ENCODE measurements at places on chromosomes 6 and 20. TPM values are rescaled to one million over a fixed set of nuclear protein-coding genes. Genes with fewer than 3 reads are reported as not detected.

Gene ABRACL
- total RNA-seq = 22.2 TPM

DNA sequence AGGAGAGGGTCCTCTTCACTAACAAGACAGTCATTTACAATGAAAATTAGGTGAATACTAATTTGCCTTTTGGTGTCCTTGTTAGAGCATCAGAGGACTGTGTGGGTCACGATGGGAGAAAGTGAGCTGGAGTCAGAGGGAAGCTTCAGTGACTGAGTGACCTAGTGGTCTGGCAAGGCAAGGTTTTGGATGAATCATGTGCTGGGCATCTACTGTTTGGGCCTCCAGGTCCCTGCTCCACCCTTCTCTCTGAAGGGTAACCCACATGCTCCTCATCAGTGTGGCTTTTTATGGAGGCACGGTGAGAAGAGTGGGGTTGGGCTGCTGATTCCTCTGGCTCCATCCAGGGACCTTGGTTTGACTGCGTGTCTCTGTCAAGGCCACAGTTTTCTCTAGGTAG is 60.5 kb upstream of the EXOC2 start:
- DNase-seq = no peak

- DNase-seq = no peak
Measured at GRCh38 chr6:220721-221475, 71.4 kb upstream of the DUSP22 start.

GRCh38 chr6:35662999-35663398 is 25.7 kb downstream of the FKBP5 start:
- DNase-seq = no peak

Gene ITCH
- 63.9 TPM for total RNA-seq

DNA sequence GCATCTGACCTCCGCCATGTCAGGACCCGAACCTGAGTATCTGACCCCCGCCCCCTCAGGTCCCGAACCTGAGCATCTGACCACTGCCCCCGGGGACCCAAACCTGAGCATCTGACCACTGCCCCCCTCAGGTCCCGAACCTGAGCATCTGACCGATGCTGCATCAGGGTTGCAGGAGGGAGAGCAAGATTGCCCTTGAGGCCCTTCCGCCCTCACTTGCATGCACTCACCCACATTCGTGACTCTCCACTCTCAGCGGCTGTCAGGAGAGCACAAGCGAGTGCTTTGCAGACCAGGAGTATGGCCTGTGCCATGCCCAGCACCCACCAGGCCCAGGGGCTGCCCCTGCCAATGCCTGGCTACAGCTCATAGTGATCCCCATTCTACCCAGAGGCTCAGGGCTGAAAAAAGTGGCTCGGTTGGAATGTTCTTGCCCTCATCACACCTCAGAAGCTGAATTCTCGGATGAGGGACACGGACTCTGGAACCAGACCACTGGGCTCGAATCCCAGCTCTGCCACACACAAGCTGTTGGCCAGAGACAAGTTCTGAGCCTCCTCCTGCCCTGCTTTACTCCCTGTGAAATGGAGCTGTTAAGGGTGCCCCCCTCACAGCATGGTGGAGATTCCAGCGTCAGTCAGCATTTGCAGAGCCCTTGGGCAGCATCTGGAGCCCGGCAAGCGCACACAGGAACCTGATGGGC is 82.1 kb downstream of the DLL1 start:
- DNase-seq = no peak

- no peak for DNase-seq
Measured at GRCh38 chr6:166671434-166672081, 44.5 kb upstream of the RPS6KA2 start.

Gene GATA5
- total RNA-seq = 53.2 TPM

Gene MCM9
- total RNA-seq = 20.4 TPM

GRCh38 chr6:156870924-156871539 is 93.9 kb downstream of the ARID1B start:
- no peak for DNase-seq

DNA sequence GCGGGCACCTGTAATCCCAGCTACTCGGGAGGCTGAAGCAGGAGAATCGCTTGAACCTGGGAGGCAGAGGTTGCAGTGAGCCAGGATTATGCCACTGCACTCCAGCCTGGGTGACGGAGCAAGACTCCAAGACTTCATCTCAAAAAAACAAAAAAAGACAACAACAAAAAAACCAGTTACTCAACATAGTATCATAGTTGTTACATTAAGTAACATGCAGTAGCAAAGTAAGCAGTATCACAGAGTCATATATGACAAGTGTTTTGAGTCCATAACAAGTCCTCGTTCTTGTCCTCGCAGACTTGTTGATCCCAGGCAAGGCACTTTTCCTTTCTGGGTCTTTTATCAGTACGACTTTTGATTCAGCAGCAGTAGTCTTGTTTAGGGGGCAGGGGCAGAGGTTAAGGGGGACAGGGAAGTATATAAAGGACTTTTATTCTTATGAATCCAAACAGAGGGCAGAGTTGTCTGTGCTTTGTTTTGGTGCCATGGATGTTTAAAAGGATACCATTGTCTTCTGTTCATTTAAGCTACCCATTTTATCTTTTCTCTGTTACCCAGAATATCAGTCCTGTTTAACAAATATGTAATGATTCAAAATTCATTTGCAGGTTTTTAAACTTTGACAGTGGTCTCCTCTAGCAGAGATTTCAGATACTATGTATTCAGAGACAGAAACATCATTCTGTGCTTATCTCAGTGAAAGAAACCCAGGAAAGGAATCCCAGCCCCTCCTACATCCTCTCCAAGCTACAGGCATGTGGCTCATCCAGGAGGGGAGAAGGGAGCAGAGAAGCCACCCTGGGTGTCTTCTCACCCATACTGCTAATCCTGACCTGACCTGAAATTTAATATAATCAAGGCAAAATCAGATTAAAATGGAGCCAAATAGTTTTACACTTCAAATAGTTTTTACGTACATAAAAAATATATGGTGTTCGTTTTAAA is 137.9 kb upstream of the EDN1 start:
- DNase-seq = no peak

Gene FOXF2
- 12.7 TPM for total RNA-seq

- no peak for DNase-seq
Measured at GRCh38 chr6:154380741-154381140, 24.1 kb upstream of the IPCEF1 start.

- DNase-seq = no peak
Measured at GRCh38 chr6:11699576-11699975, 79.0 kb downstream of the ADTRP start.

DNA sequence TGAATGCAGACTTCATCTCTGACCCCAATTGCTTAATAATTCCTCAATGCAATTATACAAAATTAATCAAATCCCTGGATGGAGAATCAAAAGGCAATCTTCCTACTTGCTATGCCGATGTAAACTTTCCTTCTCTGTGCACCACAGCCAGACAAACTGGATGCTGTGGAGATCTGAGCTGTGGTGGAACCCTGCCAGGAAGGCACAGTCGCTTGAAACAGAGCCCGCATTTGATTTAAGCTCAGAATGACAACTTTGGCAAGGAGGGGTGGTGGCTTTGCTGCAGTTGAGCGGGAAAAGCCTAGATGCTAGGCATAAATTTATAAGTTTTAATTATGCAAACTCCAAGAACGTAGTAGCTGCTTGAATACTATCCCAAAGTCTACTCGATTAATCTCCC is 190.8 kb downstream of the MTFR2 start:
- no peak for DNase-seq

- no peak for DNase-seq
Measured at GRCh38 chr6:170290296-170291128, at the start of gene DLL1. TSS of gene DLL1 (minus strand) at chr6:170291078. CDS start at chr6:170290139, 939 bp downstream.

Gene BPIFB4
- total RNA-seq = not detected

- DNase-seq = no peak
Measured at GRCh38 chr6:157488716-157489118, 107.7 kb downstream of the ZDHHC14 start.

Gene DCDC2
- total RNA-seq = 0.15 TPM

Gene MUC22
- total RNA-seq = not detected

Gene EFCAB8
- total RNA-seq = 1.1 TPM

Gene TPX2
- total RNA-seq = 248 TPM

Gene NPBWR2
- total RNA-seq = not detected

- DNase-seq = no peak
Measured at GRCh38 chr6:131792091-131792496, 15.7 kb upstream of the ENPP1 start.

DNA sequence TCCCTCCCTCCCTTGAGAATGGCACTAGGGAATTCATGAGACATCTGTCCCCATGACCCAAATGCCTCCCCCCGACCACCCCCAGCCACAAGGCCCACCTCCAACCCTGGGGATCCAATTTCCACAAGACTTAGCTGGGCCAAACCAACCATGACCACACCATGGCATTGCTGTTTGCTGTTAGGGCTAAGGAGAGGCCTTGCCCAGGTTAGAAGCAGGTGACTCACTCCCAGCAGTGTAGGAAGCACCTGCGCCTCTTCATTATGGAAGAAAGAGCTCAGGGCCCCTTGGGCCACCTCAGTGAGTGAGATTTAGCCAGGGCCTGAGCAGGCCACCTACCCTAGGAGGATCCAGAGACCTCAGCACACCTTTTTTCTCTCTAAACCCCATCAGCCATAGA is 337.9 kb downstream of the TAF4 start:
- DNase-seq = no peak

GRCh38 chr6:39496456-39496855 is 174.0 kb upstream of the KCNK16 start:
- no peak for DNase-seq

GRCh38 chr6:117681162-117681741 is 6.0 kb downstream of the NUS1 start:
- DNase-seq = no peak

Gene OVOL2
- 0.77 TPM for total RNA-seq

DNA sequence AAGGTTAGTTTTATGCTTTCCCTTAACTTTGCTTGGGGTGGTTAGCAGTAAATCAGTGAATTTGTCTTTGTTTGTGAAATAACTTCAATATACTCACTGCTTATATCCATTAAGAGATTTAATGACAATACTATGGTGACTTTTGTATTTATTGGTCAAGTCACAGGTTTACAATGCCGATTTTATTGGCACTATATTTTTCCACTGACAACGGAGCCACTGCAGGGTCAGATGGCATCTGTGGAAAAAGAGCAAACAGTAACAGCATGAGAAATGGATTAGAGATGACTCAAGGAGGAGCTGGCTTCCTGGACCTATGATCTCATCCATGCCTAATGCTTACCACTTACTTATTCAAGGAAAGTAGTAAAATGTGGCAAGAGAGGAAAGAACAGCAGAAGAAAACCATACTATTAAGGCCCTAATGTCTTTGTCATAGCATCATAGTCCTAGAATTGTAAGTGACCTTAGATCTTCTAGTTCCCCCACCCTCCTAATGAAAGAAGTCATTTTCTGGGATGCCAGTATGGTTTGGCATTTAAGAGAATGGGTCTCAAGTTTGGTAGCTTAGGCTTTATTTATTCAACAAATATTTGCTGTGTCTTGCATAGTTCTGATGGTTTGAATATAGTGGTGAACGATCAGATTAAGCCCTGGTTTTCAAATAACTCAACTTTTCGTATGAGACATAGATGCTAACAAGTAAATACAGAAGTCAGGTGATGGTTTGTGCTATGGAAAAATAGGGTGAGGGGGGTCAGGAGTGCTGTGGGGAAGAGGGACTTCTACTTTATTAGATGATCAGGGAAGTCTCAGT is 18.5 kb downstream of the RNF144B start:
- DNase-seq = peak; percentile 91

Gene HNF4A
- 0.28 TPM for total RNA-seq

DNA sequence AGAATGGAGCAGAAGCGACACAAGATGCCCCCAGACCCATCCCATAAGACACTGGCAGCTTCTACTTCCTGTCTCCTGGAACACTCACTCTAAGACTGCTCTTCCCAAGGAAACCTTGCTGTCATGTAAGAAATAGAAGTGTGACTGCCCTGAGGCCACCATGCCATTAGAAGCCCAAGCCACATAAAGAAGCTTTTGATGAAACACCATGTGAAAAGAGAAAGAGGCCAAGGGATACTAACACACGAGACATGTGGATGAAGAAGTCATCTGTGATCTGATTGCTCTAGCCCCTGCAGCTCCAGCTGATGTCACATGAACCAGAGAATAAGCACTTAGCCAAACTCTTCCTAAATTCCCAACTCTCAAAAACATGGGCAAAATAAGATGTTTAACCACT is 117.9 kb upstream of the PCSK2 start:
- no peak for DNase-seq

- DNase-seq = no peak
Measured at GRCh38 chr6:107707346-107708275, 116.5 kb downstream of the SCML4 start.

- DNase-seq = no peak
Measured at GRCh38 chr6:156517088-156517487, 260.1 kb upstream of the ARID1B start.

GRCh38 chr6:124882579-124883393 is 79.5 kb upstream of the RNF217 start:
- no peak for DNase-seq

DNA sequence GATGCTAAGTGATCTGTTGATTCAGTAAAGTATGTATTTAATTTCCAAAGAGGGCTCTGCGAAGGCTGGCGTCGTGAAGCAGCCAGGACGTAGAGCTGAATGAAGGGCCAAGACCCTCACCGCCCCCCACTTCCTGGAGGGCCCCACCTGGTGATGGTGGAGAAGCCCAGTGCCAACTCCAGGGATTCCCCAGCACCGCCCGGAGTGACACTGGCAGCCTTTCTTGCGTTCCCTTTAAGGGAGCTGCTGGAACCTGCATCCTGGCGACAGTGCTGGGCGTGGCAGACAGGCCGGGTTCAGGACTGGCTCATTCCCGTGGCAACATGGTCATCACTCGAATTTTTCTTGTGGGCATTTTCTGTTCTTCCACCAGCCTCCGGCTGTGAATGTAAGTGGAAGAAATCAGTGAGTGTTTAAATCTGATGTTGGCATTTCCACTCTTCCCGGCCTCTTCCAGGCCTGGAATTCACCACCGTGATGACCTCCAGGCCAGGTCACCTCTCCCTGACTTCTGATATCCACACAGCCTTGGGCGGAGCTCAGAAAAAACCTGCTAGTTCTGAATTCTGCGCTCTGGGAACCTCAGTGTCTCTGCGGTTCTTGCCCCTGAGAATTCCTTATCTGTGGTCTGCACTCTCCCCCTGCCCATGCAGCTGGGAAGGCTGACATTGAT is 57.4 kb upstream of the DACT2 start:
- no peak for DNase-seq

GRCh38 chr6:75102301-75102700 is 103.6 kb downstream of the COL12A1 start:
- DNase-seq = no peak

- DNase-seq = no peak
Measured at GRCh38 chr6:137881522-137881886, 14.4 kb downstream of the TNFAIP3 start.

All from Panc1 (cell line).